Stimulated activated CD4-positive, alpha-beta T cell treated with anti-CD3 and anti-CD28 coated beads, Interleukin-2, amount 100 ng/mL, for 24 hours (primary cell): ENCODE measurements at places on chromosomes 3 and 15.

- no peak for DNase-seq
Observed at GRCh38 chr3:36800533-36801116, 36.3 kb upstream of the DCLK3 start.

DNA sequence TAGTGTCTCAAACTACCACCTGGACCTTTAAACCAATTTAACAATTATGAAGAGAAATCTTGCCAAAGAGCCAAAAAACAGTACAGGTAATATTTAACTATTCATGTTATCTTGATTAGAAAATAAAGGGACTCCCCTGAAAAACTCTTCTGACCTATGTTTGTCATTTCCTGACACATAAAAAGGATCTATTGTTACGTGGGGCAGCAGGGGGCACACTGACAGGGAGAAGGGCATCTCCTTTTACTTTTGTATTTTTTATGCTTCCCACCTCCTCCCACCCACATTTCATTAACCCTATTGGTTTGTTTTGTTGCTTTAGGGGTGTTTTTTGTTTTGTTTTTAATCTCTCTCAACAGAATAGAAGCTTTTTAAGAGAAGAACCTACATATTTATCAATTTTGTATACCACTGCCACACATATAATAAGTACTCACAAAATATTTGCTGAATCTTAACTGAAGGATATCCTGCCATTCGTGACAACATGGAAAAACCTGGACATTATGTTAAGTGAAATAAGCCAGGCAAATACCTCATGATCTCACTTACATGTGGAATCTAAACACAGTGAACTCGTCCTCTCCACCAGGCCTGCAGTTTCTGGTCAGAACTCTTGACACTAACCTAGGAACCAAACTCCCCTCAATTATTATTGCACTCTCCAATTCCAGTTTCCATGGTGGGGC is 17.7 kb downstream of the STAG1 start:
- DNase-seq = no peak

DNA sequence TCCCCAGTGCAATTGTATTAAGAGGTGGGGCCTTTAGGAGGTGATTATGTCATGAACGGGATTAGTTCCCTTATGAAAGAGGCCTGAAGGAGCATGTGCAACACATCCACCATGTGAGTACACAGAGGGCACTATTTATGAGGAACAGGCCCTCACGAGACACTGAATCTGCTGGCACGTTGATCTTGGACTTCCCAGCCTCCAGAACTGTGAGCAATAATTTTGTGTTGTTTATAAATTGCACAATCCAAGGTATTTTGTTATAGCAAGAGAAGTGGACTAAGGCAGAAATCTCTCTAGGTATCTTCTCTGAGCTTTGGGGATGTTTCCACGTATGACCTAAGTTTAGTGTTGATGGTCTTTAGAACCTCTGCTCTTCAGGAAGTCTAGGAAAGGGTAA is 149.3 kb upstream of the CBLB start:
- DNase-seq = no peak

- DNase-seq = no peak
Observed at GRCh38 chr3:121836481-121836880, 1.5 kb downstream of the EAF2 start.

GRCh38 chr15:58235961-58236360 is 97.8 kb downstream of the AQP9 start:
- no peak for DNase-seq

GRCh38 chr15:65517866-65518207 is 348 bp upstream of the DPP8 start:
- no peak for DNase-seq

DNA sequence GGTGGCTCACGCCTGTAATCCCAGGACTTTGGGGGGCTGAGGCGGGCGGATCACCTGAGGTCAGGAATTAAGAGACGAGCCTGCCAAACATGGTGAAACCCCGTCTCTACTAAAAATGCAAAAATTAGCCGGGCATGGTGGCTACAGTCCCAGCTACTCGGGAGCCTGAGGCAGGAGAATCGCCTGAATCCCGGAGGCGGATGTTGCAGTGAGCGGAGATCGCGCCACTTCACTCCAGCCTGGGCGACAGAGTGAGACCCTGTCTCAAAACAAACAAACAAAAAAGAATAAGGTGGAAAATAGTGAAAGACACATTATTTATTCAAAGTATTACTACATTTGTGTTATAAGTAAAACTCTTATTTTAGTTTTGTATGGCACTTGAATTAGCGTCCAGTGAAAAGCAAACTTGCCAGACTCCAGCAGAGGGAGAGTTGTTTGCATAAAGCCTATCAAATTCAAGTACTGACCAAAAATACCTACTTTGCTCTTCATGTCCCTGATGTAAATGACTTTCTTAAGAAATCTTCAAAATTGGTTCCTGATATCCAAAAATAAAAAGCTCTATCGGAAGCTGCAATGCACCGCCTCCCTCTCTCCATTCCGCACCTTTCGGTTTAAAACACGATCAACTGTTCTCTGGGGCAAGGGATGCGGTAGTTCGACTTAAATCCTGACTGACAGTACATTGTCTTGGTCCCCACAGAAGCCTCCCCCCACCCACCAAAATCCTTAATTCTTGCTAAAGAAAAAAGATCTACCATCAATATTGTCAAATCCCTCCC is 1.2 kb downstream of the TRPM7 start:
- DNase-seq = no peak

- DNase-seq = peak; percentile 83
Observed at GRCh38 chr3:50587806-50588758, 18.8 kb downstream of the HEMK1 start.

DNA sequence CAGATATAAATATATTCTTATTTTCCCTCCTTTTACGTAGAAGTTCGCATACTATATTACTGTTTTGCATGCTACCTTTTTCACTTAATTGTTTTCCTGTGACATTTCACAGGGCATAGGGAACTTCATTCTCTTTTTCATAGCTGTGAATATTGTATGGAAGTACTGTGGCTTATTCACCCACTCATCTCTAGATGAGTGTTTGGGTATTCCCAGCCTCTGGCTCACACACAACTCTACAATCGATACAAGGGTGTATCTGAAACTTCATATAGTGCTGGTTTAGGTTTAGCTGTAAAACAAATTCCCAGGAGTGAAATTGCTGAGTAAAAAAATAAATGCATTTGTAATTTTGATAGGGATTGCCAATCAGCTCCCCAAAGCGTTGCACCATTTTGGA is 55.3 kb upstream of the MAGI1 start:
- DNase-seq = no peak
